ENCODE measurements at places on chromosomes 4 and X. TPM values are rescaled to one million over a fixed set of nuclear protein-coding genes. Genes with fewer than 3 reads are reported as not detected.

GRCh38 chr4:1166509-1167243, 5.7 kb downstream of the SPON2 start:
- no peak overlapping the region for H3K27ac ChIP-seq
- peak overlapping the region; percentile 60 for H3K4me3 ChIP-seq
- no peak for DNase-seq
- peaks cover 47% of the 10 kb centered on the region for H3K27me3 ChIP-seq
- no peaks in the 10 kb centered on the region for H3K36me3 ChIP-seq

DNA sequence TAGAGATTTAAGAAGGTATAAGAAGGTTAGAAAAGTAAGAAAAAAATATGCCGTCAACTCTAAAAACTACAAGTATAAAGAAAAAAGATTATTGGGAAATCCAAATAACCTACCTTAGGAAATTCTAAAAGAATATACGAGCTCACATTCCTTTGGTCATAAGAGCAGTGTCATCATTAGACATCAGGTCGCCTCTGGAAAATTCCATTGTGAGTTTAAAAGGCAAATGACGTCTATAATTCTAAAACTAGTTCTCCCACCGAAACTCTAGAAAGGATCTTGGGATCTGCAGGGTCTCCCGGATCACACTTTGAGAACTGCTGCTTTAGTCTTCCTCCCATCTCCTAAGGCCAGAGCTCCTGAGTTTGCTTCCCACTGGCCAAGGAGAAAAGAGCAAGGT, 518 bp upstream of the SAT1 start:
- no peak for DNase-seq
- no peaks in the 10 kb centered on the region for H3K27me3 ChIP-seq
- H3K27ac ChIP-seq = peak overlapping the region; percentile 86

GPR82 gene
- total RNA-seq = not detected

GPR78 gene
- 0.31 TPM for total RNA-seq

DUX4 gene
- total RNA-seq = not detected

EDA2R gene
- total RNA-seq = 4.2 TPM

UPF3B gene
- 30.2 TPM for total RNA-seq

GRCh38 chrX:69232945-69233344, 67.7 kb upstream of the PJA1 start:
- no peaks in the 10 kb centered on the region for H3K36me3 ChIP-seq
- H3K4me1 ChIP-seq = no peaks in the 10 kb centered on the region
- no peak overlapping the region for H3K27ac ChIP-seq
- H3K4me3 ChIP-seq = no peak overlapping the region

DNA sequence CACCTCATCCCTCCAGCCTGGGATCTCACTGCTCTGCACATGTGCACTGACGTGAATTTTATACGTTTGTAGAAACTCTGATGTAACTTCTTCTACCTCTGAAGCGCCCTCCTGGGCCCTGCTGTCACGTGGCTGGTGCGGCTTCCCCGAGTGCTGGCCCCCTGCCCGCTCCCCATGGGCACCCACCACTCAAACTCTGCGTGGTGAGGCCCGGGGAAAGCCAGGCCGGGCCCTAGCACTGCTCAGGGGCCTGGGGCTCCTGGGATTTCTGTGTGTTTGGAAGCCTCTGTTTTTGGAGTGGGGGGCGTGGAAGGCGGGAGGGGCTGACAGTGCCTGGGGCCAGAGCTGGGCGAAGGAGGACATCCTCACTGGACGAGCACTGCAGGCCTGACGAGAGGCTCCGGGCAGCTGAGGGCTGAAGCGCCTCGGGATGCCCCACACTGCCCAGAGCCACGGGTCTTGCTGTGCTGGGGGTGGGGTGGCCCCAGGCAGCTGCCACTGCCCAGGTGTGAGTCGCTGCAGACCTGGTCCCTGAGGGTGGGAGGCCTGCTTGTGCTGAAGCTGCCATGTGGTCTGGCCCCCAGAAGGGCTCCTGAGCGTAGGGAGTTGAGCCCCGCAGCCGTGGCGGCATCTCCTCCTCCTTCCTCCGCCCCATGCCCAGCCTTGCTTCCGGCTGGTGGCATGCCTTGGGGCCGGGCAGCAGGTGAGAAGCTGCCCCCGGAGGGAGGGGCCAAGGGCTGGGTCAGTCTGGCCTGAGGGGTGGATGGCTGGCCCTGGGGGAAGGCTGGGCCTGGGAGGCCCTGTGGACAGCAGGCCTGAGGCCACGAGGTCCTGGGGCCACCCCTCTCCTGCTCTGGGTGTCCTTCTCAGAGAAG, 7.7 kb downstream of the NAT8L start:
- peaks cover 3% of the 10 kb centered on the region for H3K36me3 ChIP-seq
- no peak overlapping the region for H3K4me3 ChIP-seq

GRCh38 chr4:144572660-144573059, 73.3 kb upstream of the HHIP start:
- H3K36me3 ChIP-seq = no peaks in the 10 kb centered on the region
- no peaks in the 10 kb centered on the region for H3K4me1 ChIP-seq
- no peak overlapping the region for H3K4me3 ChIP-seq
- no peaks in the 10 kb centered on the region for H3K27me3 ChIP-seq
- H3K27ac ChIP-seq = no peak overlapping the region

Data from progenitor cell of endocrine pancreas (in vitro differentiated cells).